Heart right ventricle (tissue), 16 donors: ENCODE measurements at places on chromosomes 5 and 9. TPM values are rescaled to one million over a fixed set of nuclear protein-coding genes. Genes with fewer than 3 reads are reported as not detected.
A peak's percentile ranks its signal among the peaks of the same experiment; 100 is the strongest.

DNA sequence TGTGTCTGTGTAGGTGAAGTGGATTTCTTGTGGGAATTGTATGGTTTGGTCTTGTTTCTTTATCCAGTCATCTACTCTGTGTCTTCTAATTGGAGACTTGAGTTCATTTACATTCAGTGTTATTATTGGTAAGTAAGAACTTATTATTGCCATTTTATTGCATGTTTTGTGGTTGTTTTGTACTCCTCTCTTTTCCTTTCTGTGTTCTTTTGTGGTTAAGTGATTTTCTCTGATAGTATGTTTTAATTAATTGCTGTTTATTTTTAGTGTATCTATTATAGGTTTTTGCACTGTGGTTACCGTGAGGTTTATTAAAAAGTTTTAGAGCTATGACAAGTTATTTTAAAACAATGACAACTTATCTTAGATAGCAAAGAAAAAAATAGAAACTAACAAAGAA lies 8.1 kb downstream of the POLK start:
- no peak for DNase-seq

DNA sequence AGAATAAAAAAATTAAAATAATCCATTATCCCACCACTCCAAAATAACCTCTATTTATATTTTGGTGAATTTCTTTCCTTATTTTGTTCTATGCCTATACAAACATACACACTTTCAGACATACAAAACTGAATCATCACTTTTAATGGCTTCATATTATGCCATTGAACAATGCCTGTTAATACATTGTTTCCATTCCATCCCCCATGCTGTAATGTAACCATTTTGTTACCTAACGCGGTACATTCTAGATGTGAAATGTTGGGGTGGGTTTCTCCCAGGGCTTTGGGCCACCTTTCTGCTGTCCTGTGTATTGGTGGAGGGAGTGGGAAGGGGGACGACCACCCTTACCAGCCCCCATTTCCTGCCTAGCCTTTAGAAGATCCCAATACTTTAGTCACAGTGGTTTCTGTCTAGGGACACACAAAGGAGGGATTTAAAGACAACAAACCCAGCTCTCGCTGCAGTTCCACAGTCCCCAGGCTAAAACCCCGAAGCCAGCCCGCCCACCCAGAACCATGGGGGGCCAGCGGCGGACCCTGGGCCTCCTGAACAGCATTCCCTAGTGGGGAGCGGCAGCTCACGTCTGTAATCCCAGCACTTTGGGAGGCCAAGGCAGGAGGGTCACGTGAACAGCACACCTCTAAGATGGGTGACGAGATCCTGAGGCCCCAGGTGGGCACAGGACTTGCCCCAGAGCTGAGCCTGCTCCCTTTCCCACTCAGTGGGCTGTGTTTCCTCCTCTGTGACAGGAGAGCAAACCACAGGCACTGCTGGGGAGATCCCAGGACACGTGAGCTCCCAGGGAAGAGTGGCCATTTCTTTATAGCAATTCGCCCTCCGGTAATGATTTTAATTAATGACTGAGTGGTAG lies 56.9 kb upstream of the STXBP1 start:
- DNase-seq = no peak

DNA sequence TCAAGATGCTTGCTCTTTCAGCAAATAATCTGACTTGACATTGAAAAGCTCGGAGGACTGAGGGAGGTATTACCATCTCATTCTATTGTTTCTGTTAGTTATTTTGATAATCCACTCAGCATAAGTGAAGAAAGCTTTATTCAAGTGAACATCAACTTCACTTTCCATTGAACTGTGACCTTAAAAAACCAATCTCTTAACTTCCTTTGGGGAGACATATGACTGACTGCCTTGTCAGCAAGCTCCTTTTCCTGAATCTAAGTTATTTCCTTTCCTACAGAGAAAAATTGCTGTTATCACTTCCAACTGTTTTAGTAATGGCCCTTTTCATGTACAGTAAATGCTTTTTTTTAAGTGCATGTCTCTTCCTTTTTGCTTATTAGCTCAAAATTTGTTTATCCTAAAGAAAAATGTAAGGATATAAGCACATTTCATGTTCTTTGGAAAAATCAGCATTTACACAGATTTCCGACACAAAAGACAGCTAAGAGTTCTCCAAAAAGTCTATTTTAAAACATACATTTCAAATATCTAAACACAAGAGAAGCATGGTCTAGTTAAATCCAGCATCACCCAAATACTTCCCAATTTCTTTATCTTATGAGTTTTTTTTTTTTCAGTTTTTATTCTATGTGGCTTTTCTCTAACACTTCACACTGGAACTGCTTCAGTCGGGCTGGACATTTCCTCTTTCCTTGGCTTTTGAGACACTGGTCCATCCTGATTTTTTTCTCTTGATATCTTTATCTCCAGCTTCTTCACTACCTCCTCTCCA lies 117.9 kb upstream of the DAB2 start:
- no peak for DNase-seq

DNA sequence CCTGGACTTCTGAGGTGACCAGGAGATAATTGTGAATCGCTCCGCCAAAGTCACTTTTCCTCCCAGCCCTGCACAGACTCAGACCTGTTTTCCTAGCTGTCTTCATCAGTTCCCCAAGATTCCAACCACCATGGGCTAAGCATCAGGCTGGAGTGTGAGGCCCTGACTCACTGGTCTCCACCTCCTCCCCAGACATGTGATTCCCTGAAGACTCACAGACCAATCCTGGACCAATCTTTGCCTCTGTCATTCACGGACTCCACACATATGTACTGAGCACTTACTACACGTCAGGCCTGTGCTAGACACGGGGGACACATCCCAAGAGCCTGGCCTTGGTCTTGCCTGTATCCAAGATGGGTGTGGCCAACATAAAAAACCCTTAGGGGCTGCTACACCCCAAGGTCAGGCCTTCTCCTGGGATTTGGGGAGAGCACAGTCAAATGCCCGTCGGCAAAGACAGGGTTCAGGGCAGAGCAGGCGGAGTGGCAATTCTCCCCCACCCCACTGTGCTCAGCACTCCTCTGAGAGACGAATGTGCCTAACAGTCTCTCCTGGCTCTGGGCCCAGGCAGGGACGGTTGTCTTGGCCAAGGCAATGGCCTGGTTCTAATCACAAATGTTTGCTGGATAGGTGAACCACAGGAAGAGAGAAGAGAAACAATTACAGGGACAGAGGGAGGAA lies 11.9 kb downstream of the EEIG1 start:
- DNase-seq = peak; percentile 76

DNA sequence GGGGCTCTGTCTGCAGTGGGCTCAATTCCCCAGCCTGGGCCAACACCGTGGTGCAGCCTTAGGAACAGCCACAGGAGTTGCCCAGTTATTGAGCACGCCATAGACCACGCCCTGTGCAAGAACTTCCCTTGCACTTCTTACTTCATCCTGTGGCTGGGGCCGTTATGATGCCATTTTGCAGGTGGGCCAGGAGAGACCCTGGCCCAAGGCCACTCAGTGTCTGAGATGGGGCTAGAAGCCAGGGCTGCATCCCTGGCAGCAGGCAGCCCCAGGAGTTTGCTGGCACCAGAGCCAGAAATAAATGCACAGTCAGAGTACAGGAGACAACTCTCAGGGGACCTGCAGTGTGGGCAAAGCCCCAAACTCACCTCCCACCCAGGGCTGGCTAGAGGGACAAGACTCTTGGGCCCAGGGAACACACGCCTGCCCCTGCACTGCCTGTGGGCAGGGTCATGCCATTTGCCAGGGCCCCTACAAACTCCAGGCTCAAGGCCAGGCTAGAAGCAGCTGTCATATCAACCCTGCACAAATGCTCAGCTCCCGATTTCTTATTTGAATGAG lies 6.7 kb downstream of the CORO2A start:
- DNase-seq = no peak

DNA sequence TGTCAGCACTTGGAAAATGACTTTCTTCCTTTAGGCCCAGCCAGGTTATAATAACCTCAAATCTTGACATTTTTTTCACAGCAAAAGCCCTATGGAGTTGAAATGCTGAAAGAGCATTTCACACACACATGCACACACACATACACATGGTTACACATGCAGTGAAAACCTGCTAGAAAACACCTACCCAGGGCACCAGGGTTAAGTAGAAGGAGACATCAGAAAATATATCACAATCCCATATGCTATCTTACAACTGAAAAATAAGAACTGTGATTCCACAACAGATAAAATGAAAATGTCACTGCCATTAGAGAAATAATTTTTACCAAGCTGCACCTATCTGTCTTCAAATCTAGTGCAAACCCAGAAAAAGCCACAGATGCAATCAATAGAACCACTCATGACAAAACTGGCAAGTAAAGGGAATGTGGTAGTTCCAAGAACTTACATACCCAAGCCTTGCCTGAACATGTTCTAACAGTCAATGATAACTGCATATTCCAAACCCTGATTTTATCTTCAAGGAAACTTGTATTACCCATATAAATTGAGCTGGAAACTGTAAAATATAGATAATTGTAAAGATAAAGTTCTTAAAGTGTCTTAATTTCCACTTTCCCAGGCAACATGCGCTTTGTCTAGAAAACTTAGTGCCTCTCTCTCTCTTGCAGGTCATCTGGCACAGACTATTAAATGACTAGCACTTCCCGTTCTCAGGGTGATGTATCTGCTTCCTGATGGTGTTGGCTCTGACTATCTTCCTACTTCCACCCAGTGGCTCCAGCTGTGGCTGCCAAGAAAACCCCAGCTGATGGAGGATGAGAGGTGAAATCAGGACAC lies 250.2 kb upstream of the PTGER4 start:
- no peak for DNase-seq

The PTTG1 gene
- total RNA-seq = 2.3 TPM

- no peak for DNase-seq
Measured at GRCh38 chr9:76644647-76645250, 119.5 kb upstream of the PCA3 start.

The ZNF483 gene
- total RNA-seq = 9.4 TPM

The PRLR gene
- total RNA-seq = 0.71 TPM

- no peak for DNase-seq
Measured at GRCh38 chr5:132466433-132467286, 23.9 kb downstream of the IRF1 start.

The GRIA1 gene
- total RNA-seq = 0.44 TPM

DNA sequence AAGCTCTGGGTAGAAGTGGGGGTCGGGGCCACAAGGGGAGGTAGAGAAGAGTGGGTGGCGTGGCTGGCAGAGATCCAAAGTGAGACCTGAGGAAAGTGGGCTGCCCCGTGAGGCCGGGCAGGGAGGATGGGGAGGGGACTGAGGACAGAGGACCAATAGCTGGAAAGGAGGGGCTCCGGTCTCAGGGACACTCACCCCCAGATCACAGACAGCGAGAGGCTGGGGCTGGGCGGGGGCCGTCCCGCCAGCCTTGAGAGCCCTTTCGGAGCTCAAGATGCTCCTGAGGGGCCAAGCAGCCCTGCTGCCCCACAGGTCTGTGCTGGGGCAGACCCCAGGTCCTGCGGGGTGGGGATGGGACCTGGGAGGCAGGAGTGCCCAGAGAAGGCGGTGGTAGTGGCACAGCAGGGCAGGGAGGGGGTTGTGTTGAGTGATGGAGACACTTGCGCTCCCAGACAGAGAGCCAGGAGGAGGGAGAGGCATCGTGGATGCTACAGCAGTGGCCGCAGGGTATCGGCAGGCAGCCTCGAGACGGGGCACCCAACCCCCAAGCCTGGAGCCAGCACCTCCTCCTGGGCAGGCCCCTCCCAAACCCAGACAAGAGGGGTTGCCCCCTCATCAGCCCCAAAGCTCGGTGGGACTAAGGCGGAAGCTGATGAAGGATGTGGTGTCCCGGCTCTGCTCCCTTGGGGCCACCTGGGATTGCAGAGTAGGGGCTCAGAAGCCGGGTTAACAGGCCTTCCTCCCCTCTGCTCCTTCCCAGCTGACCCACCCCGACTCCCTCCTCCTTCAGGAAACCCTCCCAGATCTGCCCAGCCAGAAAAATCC lies 3.4 kb downstream of the SARDH start:
- no peak for DNase-seq

GRCh38 chr9:125904155-125904851 lies 157.1 kb downstream of the PBX3 start:
- no peak for DNase-seq

GRCh38 chr9:4086119-4087090 lies 213.5 kb downstream of the GLIS3 start:
- DNase-seq = peak; percentile 26

- no peak for DNase-seq
Measured at GRCh38 chr5:150341331-150341730, 16.2 kb upstream of the TCOF1 start.

The SPINK6 gene
- not detected for total RNA-seq

GRCh38 chr5:95718203-95718602 lies 12.9 kb upstream of the RHOBTB3 start:
- no peak for DNase-seq

DNA sequence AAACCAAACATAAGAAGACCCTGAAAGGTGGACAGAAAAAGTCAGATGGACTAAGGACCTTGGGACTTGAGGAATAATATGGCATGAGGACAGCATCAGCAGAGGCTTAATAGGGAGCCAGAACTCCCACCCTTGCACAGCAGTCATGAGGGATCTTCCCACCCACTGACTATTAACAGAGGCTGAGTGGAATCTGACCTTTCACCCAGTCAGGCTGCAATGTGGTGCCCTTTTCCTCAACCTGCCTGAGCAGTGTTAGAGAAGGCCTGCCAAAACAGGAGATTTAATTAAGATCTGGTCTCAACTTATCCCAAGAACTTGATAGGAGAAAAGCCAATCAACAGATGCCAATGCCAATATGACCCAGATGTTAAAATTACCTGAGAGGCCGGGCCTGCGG lies 481.9 kb downstream of the KDM4C start:
- DNase-seq = no peak

The MARCOL gene
- total RNA-seq = not detected

The IER5L gene
- 13.7 TPM for total RNA-seq

The INSL4 gene
- total RNA-seq = not detected

DNA sequence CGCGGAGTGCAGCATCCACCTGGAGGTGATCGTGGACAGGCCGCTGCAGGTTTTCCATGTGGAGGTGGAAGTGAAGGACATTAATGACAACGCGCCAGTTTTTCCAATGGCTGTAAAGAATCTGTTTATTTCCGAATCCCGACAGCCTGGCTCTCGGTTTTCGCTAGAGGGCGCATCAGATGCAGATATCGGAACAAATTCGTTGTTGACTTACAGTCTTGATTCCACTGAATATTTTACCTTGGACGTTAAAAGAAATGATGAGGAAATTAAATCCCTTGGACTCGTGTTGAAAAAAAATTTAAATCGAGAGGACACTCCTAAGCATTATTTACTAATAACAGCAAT lies 611 bp downstream of the PCDHA3 start:
- DNase-seq = no peak

DNA sequence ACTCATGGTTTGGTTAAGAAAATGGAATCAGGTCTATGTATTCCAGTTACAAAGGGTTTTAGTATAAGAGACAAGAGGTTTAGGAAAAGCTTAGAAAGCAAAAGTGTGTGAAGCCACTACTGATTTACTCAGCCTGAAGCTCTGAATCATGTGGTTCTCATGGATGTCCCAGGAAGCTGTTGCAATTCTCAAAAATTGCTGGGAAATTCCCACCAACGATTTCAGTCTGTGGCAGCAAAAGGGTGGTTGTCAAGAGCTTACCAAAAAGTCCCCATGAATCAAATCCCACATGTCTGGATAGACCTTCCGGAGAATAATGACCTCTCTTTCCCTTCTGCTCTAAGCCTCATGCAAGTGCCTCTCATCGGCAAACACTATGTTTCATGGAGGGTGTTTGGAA lies 929.9 kb downstream of the TLE4 start:
- DNase-seq = no peak
